ENCODE measurements at places on chromosomes 11 and 22. TPM values are rescaled to one million over a fixed set of nuclear protein-coding genes. Genes with fewer than 3 reads are reported as not detected.

The CFAP300 gene
- not detected for total RNA-seq

The MS4A7 gene
- total RNA-seq = not detected

The NPTXR gene
- 3.3 TPM for total RNA-seq

The UBE4A gene
- total RNA-seq = 54.0 TPM

The PKDREJ gene
- total RNA-seq = not detected

The MRGPRX4 gene
- total RNA-seq = not detected

The PHLDA2 gene
- 3.0 TPM for total RNA-seq

The SCGB1D2 gene
- not detected for total RNA-seq

The PTGDR2 gene
- total RNA-seq = 0.19 TPM

The VSIG10L2 gene
- not detected for total RNA-seq

The TTC38 gene
- 20.8 TPM for total RNA-seq

The MCHR1 gene
- not detected for total RNA-seq

The OR52N4 gene
- 0.21 TPM for total RNA-seq

The SH3BP1 gene
- total RNA-seq = 105 TPM

The NCAM1 gene
- total RNA-seq = not detected

The OR51B4 gene
- not detected for total RNA-seq

The OR10D3 gene
- total RNA-seq = not detected

The LSP1 gene
- total RNA-seq = 254 TPM

The CABP7 gene
- total RNA-seq = not detected

The NFRKB gene
- total RNA-seq = 37.5 TPM

The GP1BB gene
- not detected for total RNA-seq

The CHORDC1 gene
- 108 TPM for total RNA-seq

The OR4S2 gene
- total RNA-seq = not detected

The GRIA4 gene
- total RNA-seq = not detected

The EXPH5 gene
- 0.71 TPM for total RNA-seq

The API5 gene
- total RNA-seq = 200 TPM

The C1QTNF4 gene
- total RNA-seq = not detected

The OR52H1 gene
- not detected for total RNA-seq

The C11orf52 gene
- total RNA-seq = not detected

The BATF2 gene
- total RNA-seq = not detected

The ADAMTS15 gene
- total RNA-seq = not detected

The RIC3 gene
- total RNA-seq = 8.0 TPM

The TRIM51 gene
- not detected for total RNA-seq

The SERPING1 gene
- not detected for total RNA-seq

The PATZ1 gene
- total RNA-seq = 34.3 TPM

The CCDC87 gene
- 0.13 TPM for total RNA-seq

The INSC gene
- 0.23 TPM for total RNA-seq

The C22orf42 gene
- total RNA-seq = not detected

The ISX gene
- not detected for total RNA-seq

The FOSL1 gene
- total RNA-seq = 23.0 TPM

The EFCAB6 gene
- 0.42 TPM for total RNA-seq

The DTX4 gene
- total RNA-seq = 0.08 TPM

The CRYBB3 gene
- 0.25 TPM for total RNA-seq

The CASP12 gene
- total RNA-seq = not detected

The SPON1 gene
- total RNA-seq = 0.36 TPM

The GRK2 gene
- total RNA-seq = 223 TPM

The MAJIN gene
- total RNA-seq = not detected

The UPB1 gene
- not detected for total RNA-seq

The ALG12 gene
- 19.2 TPM for total RNA-seq

The FREY1 gene
- total RNA-seq = 1.1 TPM

Data from activated CD8-positive, alpha-beta memory T cell treated with anti-CD3 and anti-CD28 coated beads for 36 hours (primary cell).